ENCODE measurements at places on chromosomes 2 and 18.

DNA sequence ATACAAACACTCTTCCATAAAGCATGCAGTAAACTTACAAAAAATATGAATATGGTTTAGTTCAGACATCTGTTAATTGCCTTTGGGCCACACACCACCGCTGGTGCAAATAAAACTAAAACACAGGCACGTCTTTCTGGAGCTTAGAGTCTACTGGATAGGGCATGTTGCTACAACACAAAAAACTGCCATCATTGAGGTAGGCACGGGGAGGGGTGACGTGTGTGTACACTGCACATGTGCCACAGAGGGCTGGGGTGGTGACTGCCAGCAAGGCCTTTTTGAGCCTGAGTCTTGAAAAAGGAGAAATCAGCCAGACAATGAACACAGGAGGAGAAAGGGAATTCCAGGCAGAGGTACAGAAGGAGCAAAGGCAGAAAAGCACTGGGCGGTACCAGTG, 5.1 kb downstream of the SERPINE2 start:
- no peak for DNase-seq

- no peak for DNase-seq
Measured at GRCh38 chr18:30361864-30362540, 680.5 kb downstream of the DSC3 start.

GRCh38 chr2:156663757-156664409, 227.7 kb downstream of the GPD2 start:
- DNase-seq: no peak

DNA sequence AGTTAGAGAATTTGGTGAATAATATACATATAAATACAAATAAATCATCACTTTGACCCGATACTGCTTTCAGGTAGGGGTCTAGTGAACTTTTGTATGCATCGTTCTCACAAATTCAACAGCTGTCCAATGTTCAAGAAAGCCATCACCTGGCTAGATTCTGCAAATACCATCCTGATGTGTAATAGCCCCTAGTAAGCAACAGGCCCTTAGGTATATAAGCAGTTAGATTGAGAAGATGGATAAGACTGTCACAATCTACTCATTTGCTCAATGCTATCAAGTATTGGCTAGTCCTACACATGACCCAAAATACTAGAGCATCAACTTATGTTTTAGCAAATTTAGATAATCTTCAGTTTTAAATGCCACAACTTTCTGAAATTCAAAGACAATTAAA, 20.7 kb upstream of the DSG1 start:
- no peak for DNase-seq
